ENCODE measurements at places on chromosomes 2 and 18.
A peak's percentile ranks its signal among the peaks of the same experiment; 100 is the strongest.

DNA sequence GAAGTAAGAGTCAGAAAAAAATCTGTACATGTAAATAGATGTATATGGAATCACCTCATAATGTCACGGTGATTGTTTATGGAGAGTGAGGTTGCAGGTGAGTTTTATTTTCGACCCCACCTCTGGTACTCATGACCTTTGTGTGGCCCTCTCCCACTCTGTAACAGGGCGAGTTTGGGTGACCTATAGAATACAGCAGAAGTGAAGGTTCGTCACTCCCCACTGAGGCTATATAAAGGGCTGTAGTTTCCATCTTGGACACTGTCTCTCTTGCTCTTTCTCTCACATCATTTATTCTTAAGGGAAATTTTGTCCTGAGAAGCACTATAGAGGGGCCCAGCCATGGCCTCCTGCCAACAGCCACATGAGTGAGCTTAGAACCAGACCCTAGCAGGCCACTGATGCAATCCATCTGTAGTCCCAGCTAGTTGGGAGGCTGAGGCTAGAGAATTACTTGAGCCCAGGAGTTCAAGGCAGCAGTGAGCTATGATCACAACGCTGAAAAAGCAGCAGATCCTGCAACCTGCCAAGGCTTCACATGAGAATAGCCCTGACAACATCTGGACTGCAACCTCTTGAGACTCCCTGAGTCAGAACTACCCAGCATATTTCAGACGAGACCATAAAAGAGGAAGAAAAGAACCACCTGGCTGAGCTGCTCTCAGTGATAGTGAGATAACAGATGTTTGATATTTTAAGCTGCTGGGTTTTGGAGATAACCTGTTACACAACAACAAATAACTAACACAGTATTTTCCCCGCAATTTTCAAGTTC lies 74.3 kb upstream of the SLC1A4 start:
- no peak for DNase-seq

DNA sequence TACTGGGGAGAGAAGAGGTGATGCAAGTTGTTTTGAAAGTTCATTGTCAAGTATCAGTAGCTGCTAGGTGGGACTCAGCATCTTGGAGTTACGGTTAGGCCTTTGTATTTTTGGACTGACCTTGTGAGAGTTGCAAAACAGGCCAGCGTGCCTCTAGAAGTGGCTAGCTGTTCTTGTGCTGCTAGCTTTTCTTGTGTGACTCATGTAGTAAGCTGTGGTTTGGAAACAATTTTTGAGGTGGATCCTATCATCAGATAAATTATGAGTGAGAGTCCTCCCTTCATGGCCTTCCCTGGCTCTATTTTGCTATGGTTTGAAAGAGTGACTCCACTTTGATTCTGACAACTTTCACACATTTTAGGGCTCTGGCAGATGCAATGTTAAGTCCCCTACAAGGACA lies 409.2 kb upstream of the HS6ST1 start:
- DNase-seq, result peak; percentile 19

- DNase-seq, result no peak
Measured at GRCh38 chr18:52764316-52764715, 424.3 kb downstream of the DCC start.

DNA sequence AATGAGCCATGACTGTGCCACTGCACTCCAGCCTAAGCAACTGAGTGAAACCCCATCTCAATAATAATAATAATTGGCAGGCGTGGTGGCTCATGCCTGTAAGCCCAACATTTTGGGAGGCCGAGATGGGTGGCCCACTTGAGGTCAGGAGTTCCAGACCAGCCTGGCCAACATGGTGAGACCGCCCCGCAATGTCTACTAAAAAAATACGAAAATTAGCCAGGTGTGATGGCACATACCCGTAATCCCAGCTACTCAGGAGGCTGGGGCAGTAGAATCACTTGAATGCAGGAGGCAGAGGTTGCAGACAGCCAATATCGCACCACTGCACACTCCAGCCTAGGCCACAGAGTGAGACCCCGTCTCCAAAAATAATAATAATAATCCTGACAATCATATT lies 27.9 kb upstream of the LPIN2 start:
- no peak for DNase-seq

DNA sequence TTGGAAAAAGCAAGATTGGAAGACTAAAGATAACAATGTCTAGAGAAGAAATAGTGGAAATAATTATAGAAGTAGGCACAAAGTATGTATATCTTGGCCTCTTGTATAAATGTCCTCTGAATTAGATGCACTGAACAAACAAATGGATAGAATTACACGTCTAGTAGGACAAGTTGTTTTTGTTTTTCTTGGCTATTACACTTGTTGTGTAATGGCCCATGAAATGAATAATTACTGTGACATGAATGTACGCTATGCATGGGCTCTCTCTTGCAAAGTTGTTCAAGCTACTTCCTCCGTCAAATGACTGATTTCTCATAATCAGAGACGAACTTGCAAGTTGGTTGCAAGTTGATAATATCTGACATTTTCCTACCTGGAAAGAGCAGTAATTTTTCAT lies 126.2 kb downstream of the PDE1A start:
- DNase-seq, result no peak

GRCh38 chr2:21263622-21264021 lies 139.9 kb downstream of the TDRD15 start:
- no peak for DNase-seq

DNA sequence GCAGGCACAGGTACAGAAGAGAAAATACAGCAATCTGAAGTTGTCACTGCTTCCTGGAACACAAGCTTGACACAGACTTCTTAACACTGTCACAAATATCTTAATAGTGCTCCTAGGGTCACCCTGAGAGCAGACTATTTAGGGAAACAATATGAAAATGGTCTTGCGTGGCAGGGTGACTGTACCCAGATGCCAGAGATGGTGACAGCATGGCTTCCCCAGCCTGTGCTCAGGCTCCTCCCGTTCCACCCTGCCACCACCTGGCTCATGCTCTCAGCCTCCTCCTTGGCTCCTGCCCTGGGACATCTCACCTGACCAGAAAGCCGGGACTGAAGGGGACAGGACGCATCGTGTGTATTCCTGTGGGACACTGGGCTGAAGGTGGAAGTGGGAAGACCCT lies 111.5 kb downstream of the RAPGEF4 start:
- DNase-seq, result no peak

GRCh38 chr18:44824884-44825283 lies 144.2 kb downstream of the SETBP1 start:
- no peak for DNase-seq

DNA sequence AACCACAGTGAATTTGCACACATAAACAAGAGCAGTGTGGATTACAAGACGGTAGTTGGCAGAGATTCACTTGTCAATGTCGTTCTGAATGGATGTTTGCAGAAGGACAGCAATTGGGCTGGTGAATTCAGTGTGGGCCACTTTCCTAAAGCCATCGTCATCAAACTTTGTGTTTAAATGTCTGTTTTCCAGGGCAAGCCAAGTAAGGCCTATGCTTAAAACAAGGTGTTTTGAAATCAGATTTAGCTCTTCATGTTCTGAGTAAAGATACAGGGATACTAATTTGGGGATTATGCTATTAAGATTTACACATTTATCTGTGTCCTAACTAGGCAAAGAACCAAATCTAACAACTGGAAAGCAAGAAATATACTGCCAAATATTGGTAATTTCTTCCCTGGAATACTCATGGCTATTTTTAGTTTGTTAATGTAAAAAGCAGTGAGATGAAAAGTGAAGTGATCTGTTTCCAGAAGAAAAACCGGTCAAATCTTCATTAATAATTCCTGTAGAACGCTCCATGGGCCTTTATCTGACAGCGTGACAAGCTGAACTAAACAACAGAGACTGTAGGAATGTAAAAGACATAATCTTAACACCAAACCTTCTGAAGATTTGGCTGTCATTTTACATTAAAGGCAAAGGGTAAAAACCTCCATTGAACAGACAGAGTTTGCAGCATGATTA lies 175.7 kb downstream of the ICOS start:
- DNase-seq, result no peak

GRCh38 chr2:38201784-38202183 lies 125.8 kb upstream of the CYP1B1 start:
- no peak for DNase-seq

GRCh38 chr2:50443288-50443687 lies 588.6 kb downstream of the NRXN1 start:
- DNase-seq, result no peak

- no peak for DNase-seq
Measured at GRCh38 chr18:47594621-47595086, 335.8 kb downstream of the SMAD2 start.

DNA sequence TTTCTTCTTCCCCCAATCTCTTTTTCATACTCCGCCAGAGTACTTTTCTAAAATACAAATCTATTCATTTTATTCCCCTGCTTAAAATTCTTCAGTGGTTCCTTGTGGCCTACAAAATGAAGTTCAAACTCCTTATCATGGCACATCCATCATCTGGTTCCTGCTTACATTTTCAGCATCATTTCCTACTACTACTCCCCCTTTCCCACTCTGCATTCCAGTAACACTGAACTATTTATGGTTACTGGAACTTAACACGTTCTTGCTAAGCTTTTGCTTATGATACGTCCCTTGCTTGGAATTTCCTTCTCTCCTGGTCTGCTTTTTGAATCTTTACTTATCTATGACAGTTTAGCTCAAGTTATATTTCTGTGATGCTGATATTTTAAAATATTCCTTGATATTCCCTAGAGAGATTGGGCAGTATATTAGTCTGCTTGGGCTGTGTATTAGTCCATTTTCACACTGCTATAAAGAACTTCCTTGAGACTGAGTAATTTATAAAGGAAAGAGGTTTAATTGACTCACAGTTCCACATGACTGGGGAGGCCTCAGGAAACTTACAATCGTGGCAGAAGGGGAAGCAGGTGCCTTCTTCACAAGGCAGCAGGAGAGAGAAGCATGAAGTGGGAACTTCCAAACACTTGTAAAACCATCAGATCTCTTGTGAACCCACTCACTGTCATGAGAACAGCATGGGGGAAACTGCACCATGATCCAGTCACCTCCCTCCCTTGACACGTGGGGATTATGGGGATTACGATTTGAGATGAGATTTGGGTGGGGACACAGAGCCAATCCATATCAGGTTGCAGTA lies 53.2 kb downstream of the BMPR2 start:
- DNase-seq, result no peak

- DNase-seq, result peak; percentile 26
Measured at GRCh38 chr18:27605107-27605834, 420.2 kb upstream of the CHST9 start.

All from HS-5 (cell line).